ENCODE measurements at places on chromosomes 11 and 22.

DNA sequence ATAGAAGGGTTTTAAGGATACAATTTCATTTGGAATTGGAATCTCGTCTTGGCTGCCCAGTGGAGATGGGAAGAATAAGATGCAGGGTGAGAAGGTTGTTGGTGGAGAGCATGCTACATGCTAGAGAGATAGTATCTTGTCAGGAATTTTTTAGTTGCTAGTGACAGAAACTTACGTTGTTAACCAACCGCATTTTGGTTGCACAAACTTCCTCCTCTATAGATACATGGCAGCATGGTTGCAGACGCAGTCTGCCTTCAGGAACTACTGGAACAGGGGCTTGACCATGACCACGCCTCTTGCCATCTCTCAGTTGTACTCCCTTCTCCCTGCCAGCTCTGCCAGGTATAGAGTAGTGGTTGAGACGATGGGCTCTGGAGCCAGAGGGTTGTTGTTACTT lies 13.5 kb upstream of the CCDC90B start:
- DNase-seq, result no peak

GRCh38 chr11:119694334-119694733 lies 34.7 kb downstream of the NECTIN1 start:
- no peak for DNase-seq

DNA sequence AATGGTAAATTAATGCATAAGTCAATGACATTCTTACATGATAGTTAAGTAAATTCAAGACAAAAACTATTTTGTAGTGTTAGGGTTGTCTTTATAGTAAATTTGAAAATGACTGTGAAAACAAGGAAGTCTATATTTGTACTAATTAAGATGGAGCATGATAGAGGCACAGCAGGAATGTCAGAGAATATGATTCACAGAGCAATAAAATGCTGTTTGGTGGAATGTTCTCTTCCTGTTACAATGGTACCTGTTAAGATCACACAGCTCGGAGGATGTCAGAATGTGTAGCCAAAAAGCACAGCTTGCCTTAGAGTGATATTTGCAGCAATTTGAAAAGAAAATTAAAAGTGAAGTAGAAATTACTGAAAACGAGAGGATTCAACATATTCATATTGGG lies 2339.7 kb upstream of the RAG2 start:
- no peak for DNase-seq

GRCh38 chr11:8577791-8578581 lies 16.0 kb downstream of the STK33 start:
- no peak for DNase-seq

DNA sequence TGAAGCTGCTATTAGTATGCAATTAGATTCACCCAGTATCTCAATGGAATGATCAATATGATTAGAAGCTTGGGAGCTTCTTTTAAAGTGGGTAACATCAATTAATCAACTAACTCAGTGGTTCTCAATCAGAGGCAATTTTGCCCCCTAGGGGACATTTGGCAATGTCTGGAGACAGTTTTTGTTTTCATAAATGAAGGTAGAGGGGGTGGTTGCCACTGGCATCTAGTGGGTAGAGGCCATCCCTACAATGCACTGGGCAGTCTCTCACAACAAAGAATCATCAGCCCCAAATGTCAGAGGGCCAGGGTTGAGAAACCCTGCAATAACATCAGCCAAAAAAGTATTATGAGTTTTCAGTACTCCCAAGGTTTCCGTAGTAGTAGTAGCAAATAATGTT lies 5.9 kb upstream of the AMOTL1 start:
- no peak for DNase-seq

- DNase-seq, result no peak
Observed at GRCh38 chr11:19673924-19674729, 38.5 kb upstream of the NAV2 start.

GRCh38 chr22:46560696-46561295 lies 23.4 kb upstream of the CELSR1 start:
- DNase-seq, result no peak

GRCh38 chr22:17830043-17830961 lies 56.0 kb upstream of the BID start:
- DNase-seq, result peak; percentile 35

DNA sequence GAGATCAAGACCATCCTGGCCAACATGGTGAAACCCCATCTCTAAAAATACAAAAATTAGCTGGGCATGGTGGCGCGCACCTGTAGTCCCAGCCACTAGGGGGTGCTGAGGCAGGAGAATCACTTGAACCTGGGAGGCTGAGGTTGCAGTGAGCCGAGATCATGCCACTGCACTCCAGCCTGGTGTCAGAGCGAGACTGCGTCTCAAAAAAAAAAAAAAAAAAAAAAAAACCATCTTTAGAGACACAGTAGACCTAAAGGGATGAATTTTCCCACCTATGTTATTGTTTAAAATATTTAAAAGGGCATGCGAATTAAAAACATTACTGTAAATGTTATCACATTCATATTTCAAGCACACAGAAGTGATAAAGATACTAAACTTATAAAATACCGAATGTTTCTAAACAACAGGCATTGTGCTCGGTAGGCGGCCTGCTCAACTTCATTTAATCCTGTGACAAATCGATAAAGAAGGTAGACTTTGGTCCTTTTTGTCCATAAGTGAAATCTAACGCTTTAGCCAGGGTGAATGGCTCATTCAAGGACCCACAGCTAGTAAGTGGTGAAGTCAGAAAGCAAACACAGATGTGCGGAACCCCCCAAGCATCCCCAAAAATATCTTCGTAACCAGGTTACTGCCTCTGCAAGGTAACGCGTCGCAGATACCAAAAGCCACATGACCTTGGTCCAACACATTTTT lies 16.1 kb downstream of the NCAPD3 start:
- DNase-seq, result no peak

DNA sequence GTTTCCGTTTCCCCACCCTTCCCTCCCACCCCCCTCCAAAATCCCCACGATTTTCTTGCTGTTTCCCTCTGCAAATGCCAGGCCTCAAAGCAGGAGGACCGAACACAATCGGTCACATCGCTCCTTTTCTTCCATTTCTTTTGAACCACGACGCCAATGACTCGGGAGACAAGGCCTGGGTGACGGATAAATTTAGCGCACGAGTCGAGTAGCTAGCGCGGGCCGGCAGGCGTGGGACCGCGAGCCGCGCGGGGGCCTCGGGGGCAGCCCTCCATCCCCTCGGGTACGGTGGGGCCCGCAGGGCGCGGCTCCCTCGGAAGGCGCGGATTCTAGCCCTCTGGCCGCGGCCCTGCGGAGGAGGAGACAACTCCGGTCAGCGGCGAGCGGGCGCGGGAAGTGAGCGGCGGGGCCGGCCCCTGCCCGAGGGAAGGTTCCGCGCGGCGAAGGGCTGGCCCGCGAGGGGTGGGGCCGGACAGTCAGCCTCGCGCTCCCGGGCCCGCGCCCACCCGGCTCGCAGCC lies 414 bp downstream of the JOSD1 start:
- DNase-seq, result no peak

DNA sequence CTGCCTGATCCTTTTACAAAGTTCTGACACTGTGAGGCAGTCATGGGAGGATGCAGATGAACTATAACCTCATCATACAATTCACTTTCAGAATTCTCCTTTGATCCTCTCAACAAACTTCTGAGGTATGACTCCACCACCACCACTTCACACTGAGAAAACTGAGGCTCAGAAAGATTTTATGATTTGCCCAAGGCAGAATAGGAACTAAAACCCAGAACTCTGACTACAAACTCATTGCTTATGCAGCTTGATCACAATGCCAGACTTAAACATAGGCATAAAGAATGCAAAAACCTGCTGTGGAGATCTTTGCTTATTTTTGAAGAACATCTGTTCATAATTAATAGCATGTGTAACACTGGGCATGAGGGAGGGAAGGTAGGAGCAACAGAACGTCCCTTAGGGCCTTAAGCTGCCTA lies 20.4 kb downstream of the FAM168A start:
- DNase-seq, result no peak

- no peak for DNase-seq
Observed at GRCh38 chr11:132448334-132448995, 1078.0 kb downstream of the NTM start.

DNA sequence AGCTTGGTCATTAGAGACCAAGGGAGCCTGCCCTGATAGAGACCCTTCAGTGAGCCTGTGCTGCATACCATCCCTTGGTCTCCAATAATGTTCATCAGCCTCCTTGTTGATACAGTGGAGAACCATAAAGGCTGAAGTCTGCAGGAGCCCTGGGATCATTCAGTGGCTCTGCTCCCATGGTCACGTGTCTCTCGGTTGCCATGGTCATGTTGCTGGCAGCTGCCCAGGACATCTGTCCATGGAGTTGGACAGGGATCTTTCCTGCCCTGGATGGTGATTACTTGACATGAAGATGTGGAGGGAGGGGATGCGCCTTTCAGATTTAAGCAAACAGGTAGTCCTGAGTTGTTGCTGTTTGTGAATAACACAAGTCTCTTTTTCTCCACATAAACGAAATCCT lies 38.2 kb downstream of the CYB5R2 start:
- DNase-seq, result no peak

- no peak for DNase-seq
Observed at GRCh38 chr11:4865855-4866254, 15.8 kb upstream of the OR51T1 start.

GRCh38 chr22:46740910-46741780 lies 3.1 kb upstream of the CERK start:
- no peak for DNase-seq

DNA sequence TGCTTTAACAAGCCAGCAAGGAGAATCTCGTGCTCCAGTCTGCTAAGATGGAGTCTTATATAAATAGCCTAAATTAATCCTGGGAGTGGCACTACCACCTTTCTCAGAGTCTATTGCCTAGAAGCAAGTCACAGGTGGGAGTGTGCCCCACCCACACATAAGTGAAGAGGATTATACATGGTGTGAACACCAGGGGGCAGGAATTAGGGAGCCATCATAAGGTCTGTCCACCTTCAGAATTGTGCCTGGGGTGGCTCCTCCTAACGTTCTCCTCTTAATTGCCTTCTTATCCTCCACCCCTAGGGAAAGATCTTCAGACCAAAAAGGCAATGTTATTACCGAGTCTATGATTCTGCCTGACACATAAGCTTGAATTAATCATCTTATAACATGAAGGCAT lies 276.8 kb upstream of the SESN3 start:
- no peak for DNase-seq

DNA sequence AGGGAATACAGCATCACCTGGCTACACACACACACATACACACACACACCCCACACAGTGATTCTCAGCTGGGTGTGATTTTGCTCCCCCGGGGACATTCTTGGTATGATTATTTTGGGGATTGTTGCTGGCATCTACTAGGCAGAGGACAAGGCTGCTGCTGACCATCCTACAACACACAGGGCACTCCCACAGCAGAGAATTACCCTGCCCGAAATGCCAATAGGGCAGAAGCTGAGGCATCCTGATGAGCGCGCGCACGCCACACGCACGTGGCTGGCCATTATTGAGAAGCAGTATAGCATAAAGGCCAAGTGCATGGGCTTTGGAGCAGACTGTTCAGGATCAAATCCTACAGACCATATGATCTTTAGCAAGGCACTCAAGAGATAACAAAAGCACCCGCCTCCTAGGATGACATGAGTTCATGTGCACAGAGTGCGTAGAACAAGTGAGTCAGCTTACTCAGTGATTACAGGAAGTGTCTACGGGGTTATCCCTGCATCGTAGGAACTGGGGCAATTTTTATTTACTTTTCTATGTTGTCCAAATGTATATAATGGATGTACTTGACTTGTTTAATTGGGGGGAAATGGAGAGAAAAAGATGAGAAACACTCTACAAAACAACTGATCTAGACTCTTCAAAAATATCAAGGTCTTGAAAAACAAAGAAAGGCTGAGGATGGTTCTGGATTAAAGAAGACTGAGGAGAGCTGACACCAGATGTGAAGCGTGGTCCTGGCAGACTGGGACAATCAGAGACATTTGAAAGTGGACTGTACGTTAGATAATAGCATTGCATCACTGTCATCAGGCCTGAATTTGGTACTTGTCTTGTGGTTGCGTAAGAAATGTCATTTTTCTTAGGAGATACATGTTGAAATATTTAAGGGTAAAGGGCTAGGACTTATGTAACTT lies 7.2 kb upstream of the EHD1 start:
- DNase-seq, result no peak

- no peak for DNase-seq
Observed at GRCh38 chr11:96207459-96208449, 135.2 kb downstream of the MAML2 start.

- no peak for DNase-seq
Observed at GRCh38 chr11:7591107-7591894, 77.5 kb downstream of the PPFIBP2 start.

- peak; percentile 32 for DNase-seq
Observed at GRCh38 chr11:22491555-22492225, 133.9 kb downstream of the FANCF start.

- DNase-seq, result no peak
Observed at GRCh38 chr22:43530349-43531201, 118.8 kb downstream of the MPPED1 start.

GRCh38 chr11:10591741-10592140 lies 23.3 kb upstream of the LYVE1 start:
- DNase-seq, result no peak

DNA sequence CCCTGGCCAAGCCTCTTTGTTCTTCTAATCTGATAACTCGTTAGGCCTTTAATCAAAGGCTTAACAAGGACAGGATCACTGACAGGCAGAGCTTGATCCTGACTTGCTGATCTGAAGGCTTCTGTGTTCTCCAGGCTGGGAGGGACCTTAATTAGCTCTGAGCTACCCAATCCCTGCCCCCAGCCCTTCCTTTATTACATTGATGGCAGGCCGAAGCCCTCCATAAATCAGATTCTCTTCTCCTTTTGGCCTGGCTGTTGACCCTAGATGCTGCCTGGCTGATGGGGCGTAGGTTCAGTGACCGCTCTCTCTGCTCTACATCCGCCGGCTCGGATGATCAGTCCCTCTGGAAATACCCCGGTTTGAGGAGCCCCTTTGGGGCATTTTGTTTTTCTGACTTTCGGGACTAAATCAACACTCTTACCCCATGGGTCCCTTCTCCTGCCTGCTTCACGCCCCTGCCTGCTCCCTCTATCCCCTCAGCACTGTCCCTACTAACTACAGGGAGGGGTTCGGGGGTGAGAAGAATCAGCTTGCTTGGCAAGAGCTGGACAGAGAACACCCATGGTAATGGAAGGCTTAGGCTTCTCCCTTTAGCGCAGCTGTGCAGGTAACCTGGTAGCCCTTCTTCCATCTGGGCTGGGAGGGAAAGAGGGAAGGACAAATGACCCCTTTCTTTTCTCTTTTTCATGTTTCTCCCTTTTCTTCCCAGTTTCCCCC lies 10.0 kb upstream of the RRM1 start:
- no peak for DNase-seq

GRCh38 chr11:35377262-35377661 lies 42.1 kb downstream of the SLC1A2 start:
- no peak for DNase-seq

GRCh38 chr11:100584201-100584985 lies 102.7 kb upstream of the ARHGAP42 start:
- DNase-seq, result no peak
